Hypothalamus (tissue), 51 donors: ENCODE measurements at places on chromosomes 1 and 21.

DNA sequence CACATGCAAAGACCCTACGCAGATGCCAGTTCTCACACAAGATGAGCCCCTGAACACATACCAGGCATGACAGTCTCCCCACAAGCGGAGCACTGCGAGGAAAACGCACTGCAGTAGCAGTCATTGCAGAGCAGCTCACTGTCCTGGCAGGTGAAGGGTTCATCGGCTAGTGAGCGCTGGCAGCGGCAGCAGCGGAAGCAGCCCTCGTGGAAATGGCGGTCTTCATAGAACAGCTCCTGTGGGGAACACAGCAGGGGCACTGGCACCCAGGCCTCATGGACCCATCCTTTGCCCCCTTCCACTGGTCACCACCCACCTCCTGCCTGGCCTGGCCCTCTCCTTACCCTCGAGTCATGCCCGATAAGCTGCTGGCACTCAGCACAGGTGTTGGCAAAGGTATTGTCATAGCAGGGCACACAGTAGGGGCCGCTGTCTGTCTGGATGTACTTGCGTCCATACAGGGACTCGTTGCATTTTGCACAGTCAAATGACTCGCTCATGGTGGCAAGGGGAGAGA is 6.3 kb downstream of the FHL3 start:
- DNase-seq = no peak

DNA sequence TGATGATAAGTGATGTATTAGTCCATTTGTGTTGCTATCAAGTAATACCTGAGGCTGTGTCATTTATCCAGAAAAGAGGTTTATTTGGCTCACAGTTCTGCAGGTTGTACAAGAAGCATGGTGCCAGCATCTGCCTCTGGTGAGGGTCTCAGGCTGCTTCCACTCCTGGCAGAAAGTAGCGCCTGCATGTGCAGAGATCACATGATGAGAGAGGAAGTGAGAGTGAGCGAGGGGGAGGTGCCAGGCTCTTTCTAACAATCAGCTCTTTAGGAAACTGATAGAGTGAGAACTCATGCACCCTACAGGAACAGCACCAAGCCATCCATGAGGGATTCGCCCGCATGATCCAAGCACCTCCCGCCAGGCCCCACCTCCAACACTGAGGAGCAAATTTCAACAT is 2.2 kb upstream of the FHAD1 start:
- no peak for DNase-seq

GRCh38 chr1:53449021-53449420 is 10.2 kb upstream of the DMRTB1 start:
- no peak for DNase-seq

- no peak for DNase-seq
These were observed 61.9 kb downstream of the TCP10L start for GRCh38 chr21:32523463-32523862.

- no peak for DNase-seq
These were observed 25.3 kb downstream of the FMO2 start for GRCh38 chr1:171210355-171210754.

- DNase-seq = peak; percentile 63
These were observed 41.7 kb downstream of the PRKCZ start for GRCh38 chr1:2091611-2092604.

- no peak for DNase-seq
These were observed 10.3 kb downstream of the ZNF687 start for GRCh38 chr1:151292207-151293030.

- DNase-seq = no peak
These were observed 37.6 kb upstream of the KIRREL1 start for GRCh38 chr1:157955857-157956256.

GRCh38 chr1:192081359-192081758 is 76.9 kb upstream of the RGS18 start:
- no peak for DNase-seq
